ENCODE measurements at places on chromosomes 6 and 20. TPM values are rescaled to one million over a fixed set of nuclear protein-coding genes. Genes with fewer than 3 reads are reported as not detected.

- DNase-seq = no peak
Measured at GRCh38 chr6:142331075-142331551, 29.3 kb downstream of the ADGRG6 start.

DNA sequence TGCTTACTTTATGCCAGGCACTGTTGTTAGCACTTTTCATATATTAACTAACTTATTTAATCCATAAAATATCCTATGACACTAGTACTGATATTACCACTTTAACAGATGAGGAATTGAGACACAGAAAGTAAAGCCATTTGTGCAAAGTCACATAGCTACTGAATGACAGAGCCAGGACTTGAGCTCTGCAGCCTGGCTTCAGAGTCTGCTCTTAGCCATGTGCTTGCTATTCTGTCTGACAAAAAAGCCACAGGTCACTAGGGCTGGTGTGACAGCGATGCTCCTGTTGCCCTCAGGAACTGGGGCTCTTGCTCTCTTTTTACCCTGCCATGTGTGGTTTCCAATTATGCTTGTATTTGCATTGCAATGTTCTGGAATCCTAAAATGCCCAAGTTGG is 44.7 kb upstream of the RNF8 start:
- no peak for DNase-seq

SFTA2 gene
- 184 TPM for total RNA-seq

BCAS1 gene
- total RNA-seq = 11.1 TPM

ZNF311 gene
- total RNA-seq = 2.2 TPM

Data from Calu3 (cell line).